ENCODE measurements at places on chromosomes 11 and 22.

DNA sequence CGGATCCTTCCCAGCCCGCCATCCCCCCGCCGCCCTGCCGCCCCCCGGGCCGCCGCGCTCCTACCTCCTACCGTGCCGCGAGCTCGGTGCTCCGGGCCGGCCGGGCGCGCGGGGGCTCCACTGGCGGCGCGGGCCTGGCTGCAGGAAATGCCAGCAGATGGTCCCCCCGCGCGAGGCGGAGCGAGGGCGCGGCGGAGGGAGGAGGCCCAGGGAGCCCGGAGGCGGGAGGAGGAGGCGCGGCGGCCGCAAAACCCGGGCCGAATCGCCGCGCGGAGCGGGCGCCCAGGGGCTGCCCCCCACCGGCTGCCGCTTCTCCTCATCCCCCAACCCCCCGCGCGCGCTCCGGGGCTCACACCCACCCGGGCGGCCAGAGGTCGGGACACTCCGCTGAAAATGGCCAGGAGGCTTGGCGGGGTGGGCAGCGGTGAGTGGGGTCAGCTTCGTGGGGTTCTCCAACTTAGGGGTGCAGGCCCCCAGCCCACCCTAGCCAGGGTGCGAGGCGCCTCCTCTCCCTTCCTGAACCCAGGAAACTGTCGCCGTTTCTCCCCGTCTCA, at the start of gene OSBPL5:
Gene OSBPL5, minus strand, starts transcription at position 159 of the 554 bp plus-strand sequence. CDS start 36,162 bp downstream, outside the sequence.
- no peak for DNase-seq

DNA sequence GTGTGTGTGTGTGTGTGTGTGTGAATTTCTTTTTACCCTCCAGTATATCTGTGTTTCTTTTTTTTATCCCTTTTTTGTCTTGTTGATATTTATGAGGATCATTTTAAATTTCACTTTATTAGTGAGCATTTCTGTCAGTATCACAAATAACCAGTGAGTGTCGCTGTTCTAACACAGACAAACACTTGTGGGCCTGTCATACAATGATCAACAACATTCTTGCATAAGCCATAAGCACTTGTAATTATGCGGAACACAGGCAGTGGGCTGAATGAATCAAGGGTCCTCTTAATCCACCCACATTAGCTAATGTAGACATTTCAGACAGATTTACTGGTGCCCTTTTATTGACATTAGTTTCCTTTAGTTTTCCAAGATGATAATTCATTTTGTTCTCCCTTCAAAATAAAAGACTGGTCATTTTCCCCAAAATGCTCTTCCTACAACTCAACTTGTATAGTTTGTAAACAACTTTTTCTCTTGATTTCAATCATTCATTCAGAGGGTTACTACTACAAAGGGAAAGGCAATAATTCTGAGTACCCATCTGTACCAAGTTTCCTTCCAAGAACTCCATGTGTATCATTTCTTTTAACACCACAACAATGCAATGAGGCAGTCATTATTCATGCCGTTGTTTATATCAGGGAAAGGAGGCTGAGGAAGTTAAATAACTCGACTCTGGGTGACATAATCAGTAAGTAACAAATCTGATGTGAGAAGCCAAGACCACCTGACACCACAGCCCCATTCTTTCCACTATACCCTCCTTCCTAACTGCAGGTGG, 34.5 kb upstream of the ANO3 start:
- no peak for DNase-seq

DNA sequence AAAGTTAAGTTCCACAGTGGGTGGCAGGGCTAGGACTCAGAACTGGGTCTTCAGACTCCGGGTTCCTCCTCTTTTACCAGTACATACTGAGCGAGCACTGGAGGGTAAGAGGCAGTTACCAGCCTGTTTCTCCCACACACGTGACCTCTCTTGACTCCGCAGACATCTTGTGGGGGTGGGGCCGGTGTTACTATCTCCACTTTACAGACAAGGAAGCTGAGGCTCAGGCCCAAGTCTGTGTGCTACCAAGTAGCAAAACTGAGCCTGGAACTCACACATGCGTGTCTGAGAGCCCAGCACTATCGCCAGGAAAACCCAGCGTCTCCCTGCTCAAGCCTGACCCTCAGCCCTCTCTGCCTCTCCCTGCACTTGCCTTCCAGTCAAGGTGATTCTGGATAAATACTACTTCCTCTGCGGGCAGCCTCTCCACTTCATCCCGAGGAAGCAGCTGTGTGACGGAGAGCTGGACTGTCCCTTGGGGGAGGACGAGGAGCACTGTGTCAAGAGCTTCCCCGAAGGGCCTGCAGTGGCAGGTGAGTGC, 16.0 kb upstream of the SMIM35 start:
- DNase-seq = no peak

DNA sequence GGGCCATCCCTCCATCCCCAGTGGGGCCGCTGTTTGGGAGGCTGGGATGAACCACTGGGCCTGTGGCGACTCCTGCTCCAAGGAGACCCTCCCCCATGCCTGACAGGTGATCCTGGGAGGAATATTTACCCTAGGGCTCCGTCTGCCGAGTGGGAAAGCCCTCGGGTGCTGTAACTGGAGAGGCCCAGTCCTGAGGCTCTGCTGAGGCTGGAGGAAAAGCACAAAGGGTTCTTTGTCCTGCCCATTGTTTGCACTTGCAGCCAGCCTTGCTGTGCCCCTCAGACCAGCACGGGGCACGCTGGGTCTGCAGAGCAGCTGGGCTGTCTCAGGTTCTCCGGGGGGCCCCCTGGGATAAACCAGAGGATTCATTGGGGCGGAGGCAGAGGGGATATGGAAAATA, 321.1 kb downstream of the MN1 start:
- no peak for DNase-seq

GRCh38 chr11:57698843-57699365, 13.1 kb downstream of the MED19 start:
- DNase-seq = no peak

DNA sequence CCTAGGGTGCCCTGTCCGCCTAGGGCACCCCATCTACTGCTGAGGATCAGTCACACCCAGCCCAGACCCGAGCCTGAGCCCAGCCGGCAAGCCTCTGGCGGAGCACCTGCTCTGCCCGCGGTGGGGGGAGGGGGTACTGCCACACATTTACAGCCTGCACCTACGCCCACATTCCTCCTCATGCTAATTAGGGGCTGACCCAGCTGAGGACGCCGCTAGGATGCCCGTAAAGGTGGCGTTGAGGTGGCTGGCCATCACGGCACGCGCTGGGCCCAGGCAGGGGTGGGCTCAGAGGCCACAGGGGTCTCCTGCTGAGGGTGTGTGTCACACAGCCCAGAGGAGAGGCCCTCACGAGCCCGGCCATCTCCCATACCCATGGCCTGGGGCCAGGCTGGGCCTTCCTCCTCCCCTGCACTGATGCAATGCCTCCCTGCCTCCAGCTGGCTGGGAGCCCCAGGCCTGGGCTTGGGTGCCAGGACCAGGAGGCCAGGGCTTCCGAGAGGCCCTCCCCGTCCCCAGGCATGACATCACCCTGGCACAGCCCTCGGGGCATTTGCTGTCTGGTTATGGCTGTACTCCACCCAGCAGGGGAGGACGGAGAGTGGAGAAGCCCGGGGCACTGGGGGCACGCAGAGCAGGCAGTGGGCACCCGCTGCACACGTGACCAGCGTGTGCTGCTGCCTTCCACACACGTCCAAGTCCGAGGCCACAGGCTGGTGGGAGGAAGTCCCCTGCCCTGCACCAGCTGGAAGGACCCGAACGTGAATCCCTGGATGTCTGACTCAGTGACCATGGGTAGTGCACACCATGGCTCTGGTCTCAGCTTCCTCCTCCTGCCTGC, 12.7 kb downstream of the DUSP8 start:
- peak; percentile 47 for DNase-seq

- DNase-seq = no peak
These were observed 12.3 kb downstream of the TOLLIP start for GRCh38 chr11:1297011-1297575.

- DNase-seq = no peak
These were observed 4.1 kb downstream of the SYTL2 start for GRCh38 chr11:85806876-85807275.

- DNase-seq = no peak
These were observed 489.4 kb downstream of the KCNA4 start for GRCh38 chr11:29527391-29527936.

DNA sequence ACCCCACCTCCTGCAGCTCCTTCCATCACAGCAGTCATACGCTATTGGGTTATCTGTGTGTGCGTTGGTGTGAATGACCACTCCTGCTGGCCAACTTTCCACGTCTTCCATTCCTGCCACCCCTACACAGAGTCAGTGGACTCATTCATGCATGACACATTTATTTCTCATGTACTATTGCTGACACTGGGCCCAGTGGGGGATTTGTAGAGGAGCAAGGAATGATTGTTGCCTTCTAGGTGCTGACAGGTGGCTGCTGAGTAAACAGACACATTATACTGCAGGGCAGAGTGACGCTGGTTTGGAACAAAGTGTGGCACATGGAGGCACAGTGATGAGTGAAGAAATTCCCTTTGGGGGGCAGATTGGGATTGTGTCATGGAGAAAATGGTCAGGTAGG, 113.9 kb downstream of the CCDC81 start:
- no peak for DNase-seq

- DNase-seq = no peak
These were observed 144.7 kb downstream of the TENM4 start for GRCh38 chr11:79296141-79296540.

GRCh38 chr11:65425105-65425970, 2.7 kb downstream of the NEAT1 start:
- DNase-seq = no peak

- DNase-seq = no peak
These were observed 2.7 kb downstream of the CD5 start for GRCh38 chr11:61104963-61105362.

GRCh38 chr11:121067026-121067425, 34.0 kb upstream of the TECTA start:
- DNase-seq = no peak

DNA sequence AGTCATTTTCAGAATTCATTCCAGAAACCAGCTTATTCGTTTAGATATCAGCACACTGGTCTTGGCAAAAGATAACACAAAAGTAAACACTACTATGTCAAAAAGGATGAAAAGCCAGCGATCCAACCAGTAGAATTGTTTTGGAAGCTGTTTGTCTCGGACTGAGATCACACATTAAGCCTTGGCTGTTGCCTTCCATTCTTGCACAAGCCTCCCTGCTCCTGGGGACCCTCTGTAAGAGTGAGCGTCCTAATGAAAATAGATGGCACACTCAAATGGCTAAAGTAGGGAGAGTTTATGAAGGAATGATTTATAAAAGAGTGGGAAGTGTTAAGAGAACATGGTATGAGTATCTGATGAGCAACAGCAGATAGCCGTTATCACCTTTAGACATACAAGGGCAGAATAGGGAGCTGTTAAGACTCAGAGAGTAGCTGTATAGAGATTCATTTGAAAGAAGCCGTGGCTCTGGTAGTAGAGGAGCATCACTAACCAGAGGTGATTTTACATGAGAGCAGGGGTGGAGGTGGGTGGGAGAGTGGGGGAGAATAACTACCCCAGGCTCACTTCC, 25.2 kb downstream of the PDE3B start:
- no peak for DNase-seq

DNA sequence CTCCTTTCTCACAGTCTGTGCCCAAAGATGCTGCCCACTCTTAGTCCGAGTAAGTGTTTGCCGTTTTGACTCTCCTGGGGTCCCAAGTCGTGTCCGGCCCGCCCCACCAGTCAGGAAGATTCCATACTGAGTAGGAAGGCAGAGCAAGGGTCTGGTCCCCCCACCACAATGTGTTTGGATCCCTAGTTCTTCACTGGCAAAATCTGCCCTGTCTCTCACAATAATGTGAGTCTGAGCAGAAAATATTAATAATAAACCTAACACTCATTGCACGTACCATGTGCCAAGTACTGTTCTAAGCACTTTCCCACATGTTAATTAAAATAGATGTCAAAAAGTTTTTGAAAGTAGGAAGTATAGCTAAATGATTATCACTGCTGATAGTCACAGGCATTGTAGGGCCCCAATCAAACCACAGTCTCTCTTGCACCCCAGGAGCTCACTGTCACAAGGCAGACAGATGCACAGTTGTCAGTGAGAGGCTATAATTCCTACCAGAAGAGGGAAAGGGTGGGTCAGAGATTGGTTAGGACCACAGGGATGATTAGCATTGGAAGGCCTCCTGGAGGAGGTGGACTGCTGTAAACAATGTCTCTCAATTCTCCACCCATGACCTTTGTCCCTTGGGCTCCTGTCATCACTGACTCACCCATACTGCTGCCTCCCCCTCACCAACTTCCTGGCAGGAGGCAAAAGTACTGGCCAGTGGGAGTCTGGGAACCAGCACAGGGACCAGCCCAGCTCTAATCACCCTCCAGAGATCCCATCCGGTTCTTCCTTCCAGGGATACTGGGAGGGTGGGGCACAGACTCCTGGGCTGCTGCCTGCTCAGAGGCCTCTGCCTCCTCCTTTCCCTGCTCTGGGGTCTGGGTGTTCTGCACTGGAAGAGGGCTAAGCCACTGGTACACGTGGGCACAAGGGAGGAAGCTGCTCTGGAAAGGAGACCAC, 1.0 kb upstream of the POLD4 start:
- peak; percentile 72 for DNase-seq

DNA sequence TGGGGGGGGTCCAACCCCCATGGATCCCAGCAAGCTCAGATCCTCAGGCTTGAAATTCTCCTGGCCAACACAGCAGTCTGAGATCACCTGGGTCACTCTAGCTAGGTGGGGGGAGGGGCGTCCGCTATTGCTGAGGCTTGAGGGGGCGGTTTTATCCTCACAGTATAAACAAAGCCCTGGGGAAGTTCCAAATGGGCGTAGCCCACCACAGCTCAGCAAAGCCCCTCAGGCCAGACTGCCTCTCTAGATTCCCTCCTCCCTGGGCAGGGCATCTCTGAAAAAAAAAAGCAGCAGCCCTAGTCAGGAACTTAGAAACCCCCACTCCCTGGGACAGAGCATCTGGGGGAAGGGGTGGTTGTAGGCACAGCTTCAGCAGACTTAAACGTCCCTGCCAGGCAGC, 16.7 kb downstream of the TRPC6 start:
- DNase-seq = no peak

DNA sequence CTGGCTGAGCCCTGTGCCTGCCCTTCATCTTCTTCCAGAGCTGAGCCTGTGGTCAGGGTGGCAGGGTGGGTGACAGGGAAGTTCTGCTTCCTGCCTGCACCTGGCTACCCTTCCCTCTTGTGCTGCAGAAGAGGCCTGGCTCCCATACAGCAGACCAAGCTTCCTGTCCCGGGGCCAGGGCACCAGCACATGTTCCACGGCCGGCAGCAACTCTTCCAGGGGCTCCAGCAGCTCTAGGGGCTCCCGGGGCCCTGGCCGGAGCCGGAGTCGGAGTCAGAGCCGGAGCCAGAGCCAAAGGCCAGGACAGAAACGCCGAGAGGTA, 15.0 kb downstream of the ROBO3 start:
- DNase-seq = peak; percentile 3

GRCh38 chr11:103811870-103812455, 224.5 kb upstream of the DDI1 start:
- DNase-seq = no peak

GRCh38 chr22:38469306-38469781, 1.4 kb downstream of the KDELR3 start:
- DNase-seq = no peak

- DNase-seq = peak; percentile 22
These were observed 19.5 kb downstream of the IL17REL start for GRCh38 chr22:49992921-49993648.

DNA sequence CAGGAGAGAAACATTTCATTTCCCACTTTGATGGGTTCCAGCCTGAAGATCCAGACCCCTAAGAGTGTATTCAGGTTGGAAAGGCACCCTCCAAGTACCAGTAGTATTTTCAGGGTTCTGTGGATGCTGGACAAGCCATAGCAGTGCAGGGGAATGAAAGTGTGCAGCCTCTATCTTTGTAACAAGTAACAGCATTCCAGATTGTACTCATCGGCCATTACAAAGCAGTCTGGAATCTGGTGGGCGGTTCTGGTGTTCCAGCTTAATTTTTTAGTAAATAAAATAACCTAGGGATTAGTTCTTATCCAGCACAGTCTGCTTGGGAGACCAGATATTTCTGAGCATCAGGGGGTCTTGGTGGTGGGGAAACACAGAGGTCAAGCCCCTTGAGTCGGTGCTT, 22.6 kb downstream of the APLNR start:
- DNase-seq = peak; percentile 38

Data from omental fat pad (tissue), 4 donors.